Pericardium fibroblast (primary cell): ENCODE measurements at places on chromosomes 7 and 10. TPM values are rescaled to one million over a fixed set of nuclear protein-coding genes. Genes with fewer than 3 reads are reported as not detected.

The CFAP70 gene
- total RNA-seq: 0.23 and 0.94 TPM in 2 replicates

The ATG9B gene
- total RNA-seq: 0.12 TPM in 1 of 2 replicates, not detected in the other

The GIMAP6 gene
- not detected in 2 replicates for total RNA-seq

The INMT gene
- total RNA-seq: 47.8 and 567 TPM in 2 replicates

The CACUL1 gene
- 12.1 and 12.9 TPM in 2 replicates for total RNA-seq

The FZD1 gene
- total RNA-seq: 26.6 and 30.9 TPM in 2 replicates

The SRRM3 gene
- 2.0 and 2.7 TPM in 2 replicates for total RNA-seq

The XRCC2 gene
- 0.09 and 0.12 TPM in 2 replicates for total RNA-seq

The CPED1 gene
- 6.1 and 6.9 TPM in 2 replicates for total RNA-seq

The ABCF2 gene
- total RNA-seq: 34.2 and 43.7 TPM in 2 replicates

The NKX2-3 gene
- total RNA-seq: 2.1 TPM in 1 of 2 replicates, not detected in the other
